Hematopoietic multipotent progenitor cell treated with erythropoietin and hydrocortisone succinate and interleukin-3 and kit ligand, for 17 days (in vitro differentiated cells): ENCODE measurements at places on chromosomes 12 and 14.

- no peak for DNase-seq
Measured at GRCh38 chr14:89085737-89086382, 261.4 kb downstream of the TTC8 start.

DNA sequence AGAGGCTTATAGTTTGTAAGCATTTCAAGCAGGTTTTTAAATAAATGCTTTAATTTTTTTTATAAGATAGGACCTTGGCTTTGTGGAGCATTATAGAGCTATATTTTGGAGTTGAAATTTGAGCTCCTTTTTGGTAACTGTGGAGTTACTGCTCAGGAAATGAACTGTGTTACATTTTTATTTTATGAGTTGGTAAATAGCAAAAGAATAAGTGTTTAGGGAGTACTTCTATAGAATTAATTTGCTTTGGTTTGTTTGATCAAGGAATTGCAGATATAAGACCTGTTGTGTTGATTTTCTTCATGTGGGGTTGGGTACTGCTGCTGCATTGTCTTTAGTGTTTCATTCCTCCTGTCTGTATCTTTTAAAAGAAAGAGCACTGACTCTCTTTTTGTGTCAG lies 3.5 kb downstream of the ATP2A2 start:
- no peak for DNase-seq

DNA sequence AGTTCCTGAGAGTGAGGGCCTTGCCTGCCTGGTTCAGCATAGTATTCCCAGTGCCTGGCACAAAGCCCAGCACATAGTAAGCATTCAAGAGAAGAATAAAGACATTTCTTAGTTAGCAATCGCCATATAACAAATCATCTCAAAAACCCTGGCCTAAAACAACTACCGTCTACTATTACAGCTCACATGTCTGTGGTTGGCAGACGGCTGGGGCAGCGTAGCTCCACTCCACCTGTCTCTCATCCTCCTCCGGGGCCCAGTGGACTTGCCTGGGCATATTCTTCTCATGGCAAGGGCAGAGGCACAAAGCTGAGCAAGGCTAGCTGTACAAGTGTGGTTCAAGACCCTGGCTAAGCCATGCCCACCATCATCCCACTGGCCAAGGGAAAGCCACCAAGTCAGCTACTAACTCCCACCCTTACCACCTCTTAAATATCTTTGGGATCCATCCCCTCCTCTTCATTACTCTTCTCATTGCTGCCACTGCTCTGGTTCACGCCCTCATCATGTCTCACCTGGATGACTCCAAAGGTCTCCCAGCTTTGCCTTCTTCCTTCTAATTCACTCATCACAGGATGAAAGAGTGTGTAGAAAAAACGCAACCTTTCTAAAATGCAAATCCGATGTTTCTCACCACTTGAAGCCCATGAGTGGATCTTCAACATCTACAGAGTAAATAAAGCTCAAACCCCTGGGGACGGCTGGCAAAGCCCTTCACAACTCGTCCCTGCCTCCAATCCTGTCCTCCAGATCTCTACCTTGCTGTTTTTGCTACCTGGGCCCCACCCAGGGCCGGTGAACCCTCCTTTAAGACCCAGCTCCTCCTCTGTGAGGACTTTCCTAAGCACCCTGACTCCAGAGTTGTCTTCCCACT lies 10.4 kb downstream of the TMEM229B start:
- no peak for DNase-seq

DNA sequence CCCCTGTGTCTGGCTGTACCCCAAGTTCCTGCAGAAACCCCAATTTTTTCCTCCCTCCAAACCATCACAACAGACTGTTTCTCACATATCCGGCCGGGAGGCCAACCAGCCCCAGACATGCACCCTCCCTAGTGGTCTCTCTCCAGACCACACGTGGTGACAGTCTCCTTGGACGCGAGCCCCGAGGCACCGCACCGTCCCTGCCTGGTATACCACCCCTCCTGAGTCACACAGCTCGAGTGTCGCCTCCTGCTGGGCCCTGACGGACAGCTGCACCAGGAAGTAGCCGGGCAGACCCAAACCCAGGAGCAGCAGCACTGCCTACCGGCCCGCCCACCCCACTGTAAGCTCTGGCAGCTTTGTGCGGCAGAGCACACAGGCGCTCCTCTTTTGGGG lies 97.4 kb downstream of the RFLNA start:
- no peak for DNase-seq

GRCh38 chr12:70338531-70338930 lies 27.6 kb upstream of the KCNMB4 start:
- DNase-seq: no peak

GRCh38 chr12:75658901-75659823 lies 147.8 kb upstream of the KRR1 start:
- DNase-seq: no peak

DNA sequence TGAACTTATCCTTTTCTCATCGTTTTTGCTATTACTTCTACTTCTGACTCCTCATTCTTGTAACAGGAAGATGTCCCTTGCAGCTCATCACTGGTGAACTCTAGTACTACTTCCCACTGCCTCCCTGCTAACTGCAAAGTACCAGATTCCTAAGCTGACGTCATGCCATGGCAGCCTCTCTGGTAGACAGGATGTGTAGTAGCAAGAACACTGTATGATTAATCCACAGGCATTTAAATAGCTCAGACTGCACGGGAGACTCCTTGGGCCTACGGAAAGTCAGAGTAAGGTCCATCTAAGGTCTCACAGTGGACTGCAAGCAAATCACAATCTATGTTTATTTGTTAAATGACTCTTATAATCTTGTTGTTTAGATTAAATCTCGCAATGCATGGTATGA lies 43.5 kb downstream of the DNAI7 start:
- no peak for DNase-seq

GRCh38 chr14:46691819-46692218 lies 40.2 kb upstream of the RPL10L start:
- no peak for DNase-seq

GRCh38 chr14:101072945-101073597 lies 169.5 kb upstream of the RTL1 start:
- no peak for DNase-seq

- no peak for DNase-seq
Measured at GRCh38 chr12:52584156-52584682, 10.6 kb upstream of the KRT74 start.
